Activated naive CD4-positive, alpha-beta T cell (primary cell): ENCODE measurements at places on chromosomes 5 and 9.

DNA sequence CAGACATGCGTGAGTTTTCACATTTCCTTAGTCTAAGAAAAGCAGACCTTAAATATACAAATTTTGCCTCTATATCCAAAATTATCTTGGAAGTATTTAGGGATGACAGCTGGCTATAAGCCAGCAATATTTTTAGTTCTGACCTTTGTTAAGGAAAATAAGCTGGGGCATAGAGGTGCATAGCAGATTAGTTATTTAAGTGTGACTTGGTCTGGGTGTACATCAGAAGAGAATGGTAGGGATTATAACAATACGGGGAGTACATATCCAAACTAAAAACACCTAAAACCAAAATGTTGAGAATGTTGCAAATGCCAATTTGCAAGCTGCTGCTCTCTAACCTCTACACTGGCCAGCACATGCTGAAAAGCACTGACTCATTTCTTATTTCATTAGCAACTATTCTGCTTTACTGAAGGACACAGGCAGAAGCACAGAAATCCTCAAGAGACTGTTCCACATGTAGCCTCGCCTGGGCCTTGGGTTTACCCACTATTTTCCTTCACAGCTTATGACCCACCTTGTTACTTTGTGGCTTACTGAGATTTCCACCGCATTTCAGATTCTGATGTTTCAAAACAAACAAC lies 22.3 kb downstream of the LEAP2 start:
- DNase-seq, result no peak

GRCh38 chr5:134174841-134175839 lies 1.6 kb downstream of the SKP1 start:
- DNase-seq, result no peak

DNA sequence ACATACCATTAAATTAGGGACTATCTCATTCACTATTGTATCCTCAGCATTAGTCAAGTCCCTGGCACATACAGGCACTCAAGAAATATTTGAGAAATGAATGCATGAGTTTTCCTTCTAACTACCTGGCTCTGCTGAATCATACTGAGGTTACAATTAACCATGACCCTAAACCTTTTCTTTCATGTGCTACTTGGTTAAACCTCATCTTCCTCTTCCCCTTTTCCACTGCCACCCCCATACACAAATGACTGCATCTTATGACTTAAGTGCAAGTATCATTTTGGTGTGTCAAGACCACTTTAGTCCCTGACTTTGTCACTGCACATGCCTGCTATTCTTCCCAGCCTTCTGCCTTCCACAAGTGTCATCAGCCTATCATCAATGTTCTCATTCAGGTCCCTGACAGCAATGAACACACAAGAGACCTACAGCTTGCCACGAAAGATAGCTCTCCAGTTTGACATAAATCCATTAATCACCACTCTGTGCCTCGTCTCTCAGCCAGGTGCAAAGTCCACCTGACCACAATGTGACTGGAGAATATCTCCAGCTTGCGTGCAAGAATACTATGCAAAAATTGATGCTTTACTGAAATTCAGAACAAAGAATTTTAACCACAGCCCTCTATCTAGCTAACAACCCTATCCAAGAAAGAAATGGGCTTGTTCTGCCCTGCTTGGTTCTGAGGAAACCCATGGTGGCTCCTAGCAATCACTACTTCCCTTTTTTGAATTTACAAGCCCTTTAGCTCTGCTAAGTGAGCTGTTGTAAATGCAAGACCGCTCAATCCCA lies 74.5 kb downstream of the MAPKAP1 start:
- DNase-seq, result no peak

GRCh38 chr9:89405826-89406225 lies 87.5 kb downstream of the SECISBP2 start:
- DNase-seq, result no peak

DNA sequence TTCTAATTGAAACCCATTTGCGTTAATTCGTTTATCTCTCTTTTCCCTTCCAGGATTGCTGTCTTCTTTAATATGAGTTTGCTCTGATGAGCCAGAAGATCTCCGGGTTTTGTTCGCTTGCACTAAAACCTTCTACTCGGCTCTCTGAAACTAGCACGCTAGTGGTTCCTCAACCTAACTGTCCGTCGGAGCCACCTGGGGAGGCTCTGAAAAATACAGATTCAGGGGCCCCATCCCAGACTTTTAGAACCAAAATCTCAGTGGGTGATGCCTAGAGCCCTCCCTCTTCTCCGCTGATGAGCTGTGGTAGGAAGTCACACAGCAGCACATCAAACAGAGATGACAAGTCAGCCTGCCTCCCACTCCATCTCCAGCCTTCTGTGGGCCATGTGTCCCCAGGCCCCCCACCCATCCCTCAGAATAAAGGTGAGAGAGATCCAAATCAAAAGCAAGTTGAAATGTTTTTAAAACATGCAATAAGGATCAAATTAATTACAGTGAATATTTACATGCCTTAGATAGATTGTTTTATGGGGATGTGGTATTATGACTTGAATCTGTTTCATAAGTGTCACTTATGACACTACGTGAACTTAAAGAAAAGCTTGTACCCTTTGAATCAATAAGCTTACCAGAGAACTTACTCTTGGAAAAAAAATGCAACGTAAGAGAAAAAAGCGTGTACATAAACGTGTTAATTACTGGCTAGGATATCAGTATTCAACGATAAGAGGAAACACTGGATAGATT lies 16.4 kb downstream of the FCN2 start:
- DNase-seq, result no peak
